RPMI7951 (cell line): ENCODE measurements at places on chromosomes 11 and 22. TPM values are rescaled to one million over a fixed set of nuclear protein-coding genes. Genes with fewer than 3 reads are reported as not detected.
A peak's percentile ranks its signal among the peaks of the same experiment; 100 is the strongest.

DNA sequence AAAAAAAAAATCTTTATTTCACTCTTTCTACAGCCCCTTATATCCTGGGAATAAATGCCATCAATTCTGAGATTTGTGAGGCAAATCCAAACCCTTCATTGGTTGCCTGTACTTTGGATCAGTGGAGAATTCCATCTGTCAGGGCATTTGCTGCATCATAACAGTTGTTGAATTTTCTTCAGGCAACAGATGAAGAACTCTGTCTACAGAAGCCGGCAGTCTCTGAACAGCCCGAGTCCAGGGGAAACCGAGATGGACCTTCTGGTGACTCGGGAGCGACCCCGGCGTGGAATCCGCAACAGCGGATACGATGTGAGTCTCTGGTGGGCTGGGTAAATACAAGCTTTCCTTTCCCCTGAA lies 82.3 kb downstream of the C11orf91 start:
- DNase-seq = no peak

DNA sequence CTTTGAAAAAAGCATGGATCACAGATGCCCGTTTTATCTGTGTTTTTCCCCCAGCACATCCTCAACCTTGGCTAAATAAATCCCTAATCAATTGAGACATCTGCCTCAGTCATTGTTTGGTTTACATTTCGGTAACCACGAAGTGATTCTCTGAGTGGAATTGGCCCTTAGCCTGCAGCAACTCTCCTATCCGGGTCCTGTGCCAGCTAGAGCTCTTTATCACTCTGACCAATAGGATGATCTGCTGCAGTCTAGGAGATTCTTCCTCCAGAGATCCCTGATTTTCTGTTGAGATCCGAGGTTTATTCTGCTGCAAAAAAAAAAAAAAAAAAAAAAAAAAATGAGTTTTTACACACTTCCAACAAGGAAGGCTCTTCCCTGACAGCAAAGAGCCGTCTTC lies 137.3 kb downstream of the KCNA4 start:
- DNase-seq = no peak

DNA sequence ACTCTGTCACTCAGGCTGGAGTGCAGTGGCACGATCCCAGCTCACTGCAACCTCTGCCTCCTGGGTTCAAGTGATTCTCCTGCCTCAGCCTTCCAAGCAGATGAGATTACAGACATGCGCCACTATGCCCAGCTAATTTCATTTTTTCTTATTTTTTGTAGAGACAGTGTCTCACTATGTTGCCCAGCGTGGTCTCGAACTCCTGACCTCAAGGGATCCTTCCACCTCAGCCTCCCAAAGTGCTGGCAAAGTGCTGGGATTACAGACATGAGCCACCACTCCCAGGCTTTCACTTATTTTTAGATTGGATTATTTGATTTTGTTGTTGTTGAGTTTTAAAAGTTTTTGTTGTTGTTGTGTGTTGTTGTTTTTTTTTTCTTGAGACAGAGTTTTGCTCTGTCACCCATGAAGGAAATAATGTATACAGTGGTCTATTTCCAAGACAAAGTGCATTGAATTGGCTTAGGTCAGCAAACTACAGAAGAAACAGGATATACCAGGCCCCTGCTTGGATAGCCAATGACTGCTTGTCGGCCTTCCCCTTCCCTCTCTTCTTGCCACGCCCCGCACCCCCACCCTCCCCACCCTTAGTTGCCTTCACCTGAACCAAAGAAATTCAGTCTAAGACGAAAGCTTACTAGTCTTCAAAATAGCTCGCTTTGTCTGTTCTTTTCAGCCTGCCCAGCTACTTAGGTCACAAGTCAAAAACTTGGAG lies 91.8 kb upstream of the CLDN5 start:
- no peak for DNase-seq

DNA sequence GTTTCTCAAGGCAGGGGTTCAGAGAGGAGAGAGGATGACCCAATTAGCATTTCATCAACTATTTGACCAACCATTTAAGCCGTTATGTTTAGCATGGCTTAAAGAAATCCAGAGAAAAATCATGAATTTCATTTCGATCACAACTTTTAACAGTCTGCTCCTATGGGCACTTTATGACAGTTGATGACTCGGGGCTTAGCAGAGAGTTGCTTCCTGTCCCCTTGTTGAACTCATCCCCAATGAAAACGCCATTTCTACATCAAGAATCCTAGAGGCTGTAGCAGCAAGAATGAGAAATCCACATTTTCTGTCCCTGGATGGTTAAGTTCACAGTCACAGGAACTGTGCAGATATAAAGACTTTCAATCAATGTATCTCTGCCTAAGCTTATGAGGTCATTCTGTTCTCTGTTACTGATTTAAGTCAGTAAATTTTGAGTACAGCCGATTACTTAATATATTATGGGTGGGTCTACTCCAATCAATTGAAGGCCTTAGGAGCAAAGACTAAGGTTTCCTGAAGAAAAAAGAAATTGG lies 81.1 kb downstream of the BDNF start:
- DNase-seq = peak; percentile 13

GRCh38 chr11:120284272-120284671 lies 40.8 kb upstream of the TLCD5 start:
- DNase-seq = no peak

- DNase-seq = no peak
Measured at GRCh38 chr22:27778294-27779090, 23.1 kb downstream of the MN1 start.

GRCh38 chr11:10305964-10306918 lies 1.4 kb downstream of the ADM start:
- no peak for DNase-seq

The FREY1 gene
- total RNA-seq = not detected in 2 replicates

DNA sequence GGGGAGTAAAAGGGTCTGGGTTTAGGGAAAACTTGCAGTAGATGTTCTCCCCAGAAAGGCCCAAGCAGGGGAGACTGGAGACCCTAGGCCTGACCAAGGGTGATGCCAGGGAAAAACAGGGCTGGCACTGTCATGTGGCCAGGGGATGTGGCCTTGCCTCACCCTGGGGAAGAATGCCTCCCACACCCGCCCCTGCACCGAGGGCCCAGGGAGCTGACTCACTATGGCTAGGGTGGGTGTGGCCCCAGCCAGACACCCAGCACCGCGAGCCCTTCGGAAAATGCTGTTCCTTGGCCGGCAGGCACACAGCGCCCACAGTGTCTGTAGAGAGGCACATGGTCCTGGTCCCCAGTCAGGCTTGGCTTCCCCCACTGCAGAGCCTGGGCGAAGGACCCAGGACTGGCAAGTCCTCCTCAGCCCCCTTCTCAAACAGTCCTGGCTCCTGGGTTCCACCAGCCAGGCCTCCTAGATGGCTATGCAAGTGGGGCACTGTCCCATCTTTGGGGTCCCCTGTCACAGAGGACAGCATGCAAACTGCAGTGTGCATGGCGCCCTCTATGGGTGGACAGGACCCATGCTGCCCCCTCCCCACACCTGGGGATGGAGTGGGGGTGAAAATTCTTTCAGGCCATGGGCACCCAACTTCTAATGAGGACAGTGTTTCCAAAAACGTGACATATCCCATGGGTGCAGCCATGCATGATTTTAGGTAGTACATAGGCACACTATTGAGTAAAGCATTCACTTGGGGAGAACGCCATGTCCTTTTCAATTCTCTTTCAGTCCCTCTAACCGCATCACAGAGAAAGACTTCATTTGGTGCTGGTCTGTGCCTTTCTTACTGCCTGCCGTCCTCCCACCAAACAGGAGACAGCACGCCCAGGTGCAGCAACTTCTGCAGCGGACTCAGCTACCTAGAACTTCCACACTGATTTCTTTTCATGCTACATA lies 15.2 kb downstream of the TMPRSS5 start:
- peak; percentile 94 for DNase-seq

GRCh38 chr11:62665599-62666258 lies 617 bp downstream of the CSKMT start:
- DNase-seq = peak; percentile 62

DNA sequence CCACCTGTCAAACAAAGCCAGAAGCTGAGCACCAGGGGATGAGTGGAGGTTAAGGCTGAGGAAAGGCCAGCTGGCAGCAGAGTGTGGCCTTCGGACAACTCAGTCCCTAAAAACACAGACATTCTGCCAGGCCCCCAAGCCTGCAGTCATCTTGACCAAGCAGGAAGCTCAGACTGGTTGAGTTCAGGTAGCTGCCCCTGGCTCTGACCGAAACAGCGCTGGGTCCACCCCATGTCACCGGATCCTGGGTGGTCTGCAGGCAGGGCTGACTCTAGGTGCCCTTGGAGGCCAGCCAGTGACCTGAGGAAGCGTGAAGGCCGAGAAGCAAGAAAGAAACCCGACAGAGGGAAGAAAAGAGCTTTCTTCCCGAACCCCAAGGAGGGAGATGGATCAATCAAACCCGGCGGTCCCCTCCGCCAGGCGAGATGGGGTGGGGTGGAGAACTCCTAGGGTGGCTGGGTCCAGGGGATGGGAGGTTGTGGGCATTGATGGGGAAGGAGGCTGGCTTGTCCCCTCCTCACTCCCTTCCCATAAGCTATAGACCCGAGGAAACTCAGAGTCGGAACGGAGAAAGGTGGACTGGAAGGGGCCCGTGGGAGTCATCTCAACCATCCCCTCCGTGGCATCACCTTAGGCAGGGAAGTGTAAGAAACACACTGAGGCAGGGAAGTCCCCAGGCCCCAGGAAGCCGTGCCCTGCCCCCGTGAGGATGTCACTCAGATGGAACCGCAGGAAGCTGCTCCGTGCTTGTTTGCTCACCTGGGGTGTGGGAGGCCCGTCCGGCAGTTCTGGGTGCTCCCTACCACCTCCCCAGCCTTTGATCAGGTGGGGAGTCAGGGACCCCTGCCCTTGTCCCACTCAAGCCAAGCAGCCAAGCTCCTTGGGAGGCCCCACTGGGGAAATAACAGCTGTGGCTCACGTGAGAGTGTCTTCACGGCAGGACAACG lies 11.7 kb downstream of the CXCR5 start:
- DNase-seq = no peak

DNA sequence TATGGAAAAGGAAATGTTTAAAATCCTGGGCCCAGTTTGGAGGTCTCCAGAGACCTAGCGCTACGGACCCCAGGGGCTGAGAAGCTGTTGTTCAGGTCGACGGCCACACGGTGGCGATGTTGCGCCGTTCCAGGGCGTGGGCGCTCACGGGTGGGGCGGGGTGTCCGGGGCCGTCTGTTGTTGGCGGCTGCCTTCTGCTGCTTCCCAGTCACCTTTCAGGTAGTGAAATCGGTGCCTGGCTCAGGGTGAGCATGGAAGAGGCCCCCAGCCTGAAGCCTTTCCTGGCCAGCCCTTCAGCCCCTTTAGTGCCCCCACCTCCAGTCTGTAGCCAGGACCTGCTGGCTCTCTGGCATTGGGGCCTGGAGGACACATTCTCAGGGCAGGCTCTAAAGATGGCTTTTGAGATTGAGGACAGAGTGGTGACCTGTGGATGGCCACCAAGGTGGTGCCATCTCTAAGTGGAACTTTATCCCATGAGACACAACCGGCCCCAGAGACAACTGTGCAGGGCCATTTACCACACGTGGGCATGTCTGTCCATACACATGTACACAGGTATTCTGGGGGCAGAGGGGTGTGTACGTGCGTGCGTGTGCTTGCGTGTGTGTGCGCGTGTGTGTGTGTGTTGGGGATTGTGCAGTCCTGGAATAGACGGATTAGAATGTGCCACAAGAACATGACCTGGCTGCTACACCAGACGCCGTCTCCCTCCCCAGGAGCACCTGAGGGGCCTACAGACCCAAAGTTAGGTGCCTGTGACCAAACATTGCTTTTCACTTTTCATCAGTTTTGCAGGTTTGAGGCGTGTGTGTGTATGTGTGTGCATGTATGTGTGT lies 53.8 kb downstream of the ST14 start:
- DNase-seq = peak; percentile 18

GRCh38 chr11:36333897-36334296 lies 37.8 kb downstream of the PRR5L start:
- DNase-seq = peak; percentile 75

DNA sequence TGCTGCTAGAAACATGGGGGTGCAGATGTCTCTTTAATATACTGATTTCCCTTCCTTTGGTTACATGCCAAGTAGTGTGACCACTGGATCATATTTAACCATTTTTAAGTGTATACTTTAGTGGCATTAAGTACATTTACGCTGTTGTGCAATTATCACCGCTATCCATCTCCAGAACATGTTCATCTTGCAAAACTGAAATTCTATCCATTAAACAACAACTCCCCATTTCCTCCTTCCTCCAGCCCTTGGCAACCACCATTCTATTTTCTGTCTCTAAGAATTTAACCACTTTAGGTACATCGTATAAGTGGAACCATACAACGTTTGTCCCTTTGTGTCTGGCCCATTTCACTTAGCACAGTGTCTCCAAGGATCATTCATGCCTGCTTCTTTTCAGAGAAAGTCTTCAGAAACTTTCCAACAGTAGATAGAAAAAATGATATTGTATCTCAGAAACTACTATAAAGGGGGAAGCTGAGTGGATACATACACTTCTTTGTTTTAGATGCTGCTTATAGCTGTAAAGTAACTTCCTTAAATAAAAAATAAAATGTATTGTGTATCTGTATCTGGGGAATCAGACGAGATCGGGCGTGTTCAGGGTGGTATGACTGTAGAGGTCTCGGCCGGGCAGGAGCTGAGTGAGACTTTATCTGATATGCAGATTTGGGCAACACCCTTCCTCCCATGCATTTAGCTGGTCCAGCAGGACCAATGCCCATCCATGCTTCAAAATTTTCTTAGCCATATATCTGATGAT lies 44.6 kb upstream of the ZBED5 start:
- DNase-seq = no peak

The TIMM8B gene
- 116 and 120 TPM in 2 replicates for total RNA-seq
